ENCODE measurements at places on chromosomes 7 and 10.

DNA sequence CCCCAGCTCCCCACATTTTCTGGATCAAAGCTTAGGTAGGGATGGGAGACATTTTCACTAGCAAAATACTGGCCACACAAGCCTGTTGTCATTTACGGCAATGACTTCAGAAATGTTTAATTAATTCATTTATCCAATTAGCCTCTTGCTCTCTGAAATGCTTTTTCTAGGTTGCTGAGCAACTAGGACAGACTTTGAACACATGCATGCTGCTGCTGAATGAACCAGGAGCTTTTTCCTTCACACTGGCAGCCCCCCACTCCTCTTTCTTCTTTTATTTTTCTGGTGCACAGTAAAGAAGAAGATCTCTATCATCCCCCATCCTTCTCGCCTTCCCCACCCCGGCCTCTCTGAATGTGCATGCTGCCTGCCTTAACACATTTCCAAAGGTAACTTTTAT lies 22.5 kb downstream of the SORCS3 start:
- no peak for DNase-seq

GRCh38 chr7:159067576-159068487 lies 76.8 kb downstream of the VIPR2 start:
- DNase-seq, result no peak

- no peak for DNase-seq
These were observed 82.6 kb downstream of the PIP4K2A start for GRCh38 chr10:22631646-22632278.

- DNase-seq, result no peak
These were observed 284.8 kb downstream of the TNS3 start for GRCh38 chr7:47297120-47297519.

DNA sequence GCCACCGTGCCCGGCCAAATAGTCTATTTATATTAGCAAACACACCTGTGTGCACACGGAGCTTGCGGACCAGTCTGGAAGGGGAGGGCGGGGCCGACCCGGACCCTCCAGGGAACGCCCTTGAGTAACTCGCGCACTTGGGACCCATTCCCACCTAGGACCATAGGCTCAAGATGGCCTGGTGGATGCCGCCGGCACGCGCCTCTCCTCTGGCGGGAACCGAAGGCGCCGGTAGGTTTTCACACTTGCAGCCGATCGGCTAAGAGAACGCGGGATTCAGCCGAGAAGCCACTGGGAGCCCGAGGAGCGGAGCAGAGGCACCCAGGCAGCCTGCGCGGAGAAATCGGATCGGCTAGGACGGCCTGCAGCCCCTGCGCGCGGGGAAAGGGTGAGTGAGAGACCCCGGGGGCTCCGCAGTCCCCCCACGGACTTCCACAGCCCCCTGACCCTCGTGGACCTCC lies 18.9 kb downstream of the IFT22 start:
- no peak for DNase-seq

- DNase-seq, result peak; percentile 49
These were observed 20.4 kb downstream of the GRID2IP start for GRCh38 chr7:6530626-6531491.

DNA sequence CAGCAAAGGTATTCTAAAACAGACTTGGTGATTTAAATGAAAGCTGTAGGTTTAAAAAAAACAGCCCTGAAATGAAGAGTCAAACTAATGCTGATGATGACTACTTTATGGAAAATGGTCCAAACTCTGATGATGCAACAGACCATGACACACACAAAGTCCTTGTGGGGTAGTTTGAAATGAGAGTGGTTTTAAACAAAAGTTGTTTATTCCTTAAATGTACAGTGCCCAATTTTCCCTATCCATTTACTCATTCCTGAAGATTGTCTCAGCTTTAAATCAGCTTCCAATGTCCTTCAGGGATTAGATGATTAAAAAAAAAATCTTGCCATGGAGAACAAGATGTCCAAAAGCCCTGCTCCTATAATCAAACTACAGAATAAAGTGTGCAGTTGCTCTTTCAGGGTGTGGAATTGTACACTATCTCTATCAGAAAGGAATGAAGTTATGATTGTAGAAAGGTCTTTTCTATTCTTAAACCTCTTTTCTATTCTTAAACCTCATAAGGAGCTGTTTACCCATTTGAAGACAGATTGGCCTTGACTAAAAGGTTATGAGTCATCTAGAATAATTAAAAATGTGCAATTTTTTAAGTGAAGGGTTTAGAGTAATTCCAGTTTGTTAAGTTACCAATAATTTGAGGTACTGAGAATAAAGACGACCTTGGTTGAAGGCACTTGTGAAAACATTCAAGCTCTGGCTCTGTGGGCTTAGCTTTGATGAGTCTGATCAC lies 70.2 kb upstream of the ITGA8 start:
- DNase-seq, result no peak

- no peak for DNase-seq
These were observed 230.8 kb upstream of the FERD3L start for GRCh38 chr7:19375976-19376375.

GRCh38 chr7:23338863-23339262 lies 39.7 kb downstream of the MALSU1 start:
- DNase-seq, result no peak
